Upper lobe of right lung (tissue), 1 donor: ENCODE measurements at places on chromosomes 4 and X.
A peak's percentile ranks its signal among the peaks of the same experiment; 100 is the strongest.

DNA sequence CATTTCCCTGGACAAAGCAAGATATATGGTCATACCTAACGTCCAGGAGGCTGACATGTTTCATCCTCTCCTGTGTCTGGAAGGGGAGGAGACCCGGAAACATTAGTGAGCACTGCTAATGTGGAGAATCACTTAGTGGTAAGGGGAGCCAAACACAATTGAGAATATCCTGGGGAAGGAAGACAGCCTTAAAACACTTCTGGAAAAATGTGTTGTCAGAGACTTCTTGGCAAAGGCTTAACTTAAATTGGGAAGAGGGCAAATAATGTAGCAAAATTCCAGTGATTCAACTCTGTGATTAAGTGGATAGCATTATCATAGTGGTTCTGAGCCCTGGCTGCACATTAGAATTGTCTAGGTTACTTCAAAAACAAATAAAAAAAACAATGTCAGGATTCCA lies 39.5 kb downstream of the SPARCL1 start:
- DNase-seq, result no peak

DNA sequence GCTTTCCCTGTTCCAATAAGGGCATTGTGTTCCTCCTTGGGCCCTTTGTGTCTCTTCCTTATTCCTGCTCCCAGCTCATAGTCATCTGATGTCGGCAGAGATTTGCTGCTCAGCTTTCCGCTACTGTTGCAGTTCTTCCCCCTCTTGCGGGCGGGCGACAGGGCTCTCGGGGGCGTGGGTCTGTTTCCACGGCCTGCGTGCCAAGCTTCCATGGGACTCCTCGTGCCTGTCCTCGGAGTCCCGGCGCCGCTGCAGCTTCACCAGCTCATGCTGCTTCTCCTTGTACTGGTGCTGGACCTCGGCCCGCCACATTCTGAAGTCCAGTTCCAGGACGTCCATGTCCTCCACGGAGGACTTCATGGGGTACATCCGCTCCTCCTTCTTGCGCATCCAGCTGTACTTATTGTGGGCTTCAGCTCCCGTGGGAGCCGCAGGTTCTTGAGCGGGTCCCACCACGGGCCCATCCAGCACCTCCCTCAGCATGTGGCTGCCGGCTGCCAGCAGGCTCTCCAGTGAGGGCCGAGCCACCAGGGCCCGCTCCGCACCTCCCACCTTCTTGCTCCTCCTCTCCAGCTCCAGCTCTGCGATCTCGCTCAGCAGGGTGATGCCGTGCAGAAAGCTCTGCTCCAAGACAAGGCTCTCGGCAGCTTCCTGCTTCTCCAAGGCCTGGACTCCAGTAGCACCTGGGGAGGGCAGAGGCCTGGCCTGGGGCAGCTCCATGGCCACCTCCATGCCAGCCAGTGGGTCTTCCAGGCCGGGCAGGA lies 74.1 kb upstream of the UCP1 start:
- DNase-seq, result no peak

DNA sequence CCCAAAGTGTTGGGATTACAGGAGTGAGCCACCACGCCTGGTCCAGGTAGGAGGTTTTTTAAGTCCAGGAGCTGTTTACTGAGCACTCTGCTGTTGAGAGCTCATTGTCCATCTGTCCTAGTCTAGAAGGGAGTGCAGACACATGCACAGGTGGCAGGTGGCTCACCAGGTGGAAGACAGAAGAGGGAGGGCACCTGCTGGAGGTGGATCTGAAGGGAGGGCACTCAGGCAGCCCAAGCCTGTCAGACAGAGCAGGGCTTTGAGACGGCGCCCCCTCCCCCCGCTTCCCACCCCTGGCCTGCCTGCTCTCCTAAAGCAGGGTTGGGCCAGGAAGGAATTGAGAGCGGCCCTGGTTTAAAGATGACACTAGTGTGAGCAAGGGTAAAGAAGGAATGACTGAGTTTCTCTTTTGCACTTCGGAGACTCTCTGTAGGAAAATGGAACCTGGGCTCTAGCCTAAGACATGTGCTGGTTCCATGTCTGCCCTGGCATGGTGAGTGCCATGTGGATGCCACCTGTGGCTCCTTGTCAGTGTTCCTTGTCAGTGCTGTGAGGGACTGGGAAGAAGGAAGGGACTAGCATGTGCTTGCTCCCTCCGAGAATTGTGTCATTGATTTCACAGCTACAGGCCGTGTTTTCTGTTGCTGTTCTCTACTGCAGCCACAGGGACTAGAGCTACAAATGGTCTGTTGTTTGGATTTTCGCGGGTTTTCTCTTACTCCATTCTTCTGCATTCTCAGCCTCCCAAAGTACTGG lies 108.6 kb downstream of the TNIP2 start:
- DNase-seq, result peak; percentile 51

DNA sequence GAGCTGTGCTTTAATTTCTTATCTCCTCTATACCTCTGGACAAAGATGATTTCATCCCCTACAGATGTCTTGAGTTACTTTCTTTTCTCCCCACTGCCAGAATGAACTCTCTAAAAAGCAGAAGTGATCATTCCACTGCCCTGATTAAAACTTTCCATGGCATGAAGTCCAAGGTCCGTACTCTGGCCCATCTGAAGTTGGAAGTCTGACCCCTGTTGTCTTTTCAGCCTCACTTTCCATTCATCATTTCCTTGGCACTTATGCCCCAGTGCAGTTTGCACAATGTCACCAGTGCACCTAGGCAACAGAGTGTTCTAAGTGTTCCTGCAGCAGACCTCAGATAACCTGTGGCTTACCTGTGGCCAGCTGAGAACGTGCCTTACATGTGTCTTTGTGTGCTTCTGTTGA lies 242.4 kb downstream of the FRAS1 start:
- no peak for DNase-seq

DNA sequence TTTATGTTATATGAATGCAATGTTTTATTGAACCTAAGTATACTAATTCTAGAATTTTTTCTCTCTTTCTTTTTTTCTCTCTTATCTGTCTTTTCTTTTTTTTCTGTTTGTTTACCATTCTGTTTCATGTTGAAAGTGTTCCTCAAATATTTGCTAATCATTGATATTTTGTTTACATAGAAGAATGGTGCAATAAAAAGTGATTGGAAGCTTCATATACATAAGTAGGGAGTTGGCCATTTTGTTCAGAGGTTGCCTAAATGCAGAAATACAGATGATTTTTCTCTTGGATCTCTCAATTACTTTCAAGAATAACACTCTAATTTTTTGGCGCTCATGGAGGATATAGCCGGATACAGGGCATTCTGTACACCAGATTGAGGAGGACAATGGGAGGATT lies 5.7 kb upstream of the SERTM2 start:
- no peak for DNase-seq

DNA sequence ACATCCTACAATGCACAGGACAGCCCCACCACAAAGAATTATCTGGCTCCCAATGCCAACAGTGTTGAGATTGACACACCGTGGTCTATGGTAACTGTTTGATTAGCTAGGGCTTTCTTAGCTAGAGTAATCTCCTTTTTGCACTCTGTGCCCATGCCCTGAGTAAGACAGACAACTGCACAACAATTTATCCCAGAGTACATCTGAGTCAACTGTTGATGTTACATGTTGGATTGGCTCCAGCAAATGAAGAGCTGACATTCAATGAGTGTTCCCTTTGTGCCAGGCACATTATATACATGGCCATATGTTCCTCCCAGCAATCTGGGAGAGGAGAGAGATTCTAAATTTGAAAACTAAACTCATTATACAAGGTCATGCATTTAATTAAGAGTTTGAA lies 3.9 kb upstream of the FAM9C start:
- DNase-seq, result no peak

DNA sequence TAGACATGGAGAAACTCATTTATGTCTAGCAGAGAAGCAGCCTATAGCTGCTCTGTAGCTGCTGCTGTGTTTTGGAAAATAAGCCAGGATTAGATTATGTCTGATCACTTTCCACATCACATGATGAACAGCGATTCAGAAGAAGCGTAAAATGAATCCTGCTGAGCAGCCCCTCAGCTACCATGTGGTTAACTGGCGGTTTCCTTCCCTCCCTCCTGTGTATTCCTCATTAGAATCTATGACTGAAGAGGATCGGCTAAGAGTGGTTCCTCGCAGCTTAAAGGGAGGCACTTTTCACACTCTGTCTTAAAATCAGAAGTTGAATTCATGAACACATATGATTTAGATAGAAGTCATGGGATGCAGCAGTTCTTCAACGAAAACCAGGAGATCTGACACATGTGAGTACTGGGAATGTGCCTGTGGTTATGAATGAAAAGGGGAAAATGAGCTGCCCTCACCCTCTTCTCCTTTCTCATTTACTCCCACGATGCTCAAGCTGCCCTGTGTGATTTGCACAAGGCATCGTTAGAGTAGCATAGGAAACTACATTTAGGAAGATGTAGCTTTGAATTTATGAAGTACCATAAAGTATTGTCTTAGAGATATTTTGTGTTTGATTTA lies at the start of gene PPEF1:
TSS of gene PPEF1 (plus strand) at position 220 of the 624 bp plus-strand sequence. CDS start at position 356, 136 bp downstream.
- no peak for DNase-seq

GRCh38 chrX:50697691-50698090 lies 116.3 kb downstream of the SHROOM4 start:
- DNase-seq, result no peak

- DNase-seq, result no peak
These were observed 427.4 kb upstream of the DIPK2B start for GRCh38 chrX:45628041-45628440.
